Activated naive CD8-positive, alpha-beta T cell treated with anti-CD3 and anti-CD28 coated beads for 36 hours (primary cell): ENCODE measurements at places on chromosomes 5 and 9. TPM values are rescaled to one million over a fixed set of nuclear protein-coding genes. Genes with fewer than 3 reads are reported as not detected.

GRCh38 chr9:105157171-105157583 lies 87.3 kb upstream of the SLC44A1 start:
- H3K4me1 ChIP-seq, result peaks cover 6% of the 10 kb centered on the region
- H3K27me3 ChIP-seq, result peaks cover 3% of the 10 kb centered on the region
- no peaks in the 10 kb centered on the region for H3K36me3 ChIP-seq
- no peak overlapping the region for H3K27ac ChIP-seq

- peaks cover 58% of the 10 kb centered on the region for H3K4me1 ChIP-seq
- no peak overlapping the region for H3K27ac ChIP-seq
- H3K27me3 ChIP-seq, result no peaks in the 10 kb centered on the region
- no peak overlapping the region for H3K4me3 ChIP-seq
- no peak for DNase-seq
These were observed 4.5 kb upstream of the OTULIN start for GRCh38 chr5:14659821-14660607.

DNA sequence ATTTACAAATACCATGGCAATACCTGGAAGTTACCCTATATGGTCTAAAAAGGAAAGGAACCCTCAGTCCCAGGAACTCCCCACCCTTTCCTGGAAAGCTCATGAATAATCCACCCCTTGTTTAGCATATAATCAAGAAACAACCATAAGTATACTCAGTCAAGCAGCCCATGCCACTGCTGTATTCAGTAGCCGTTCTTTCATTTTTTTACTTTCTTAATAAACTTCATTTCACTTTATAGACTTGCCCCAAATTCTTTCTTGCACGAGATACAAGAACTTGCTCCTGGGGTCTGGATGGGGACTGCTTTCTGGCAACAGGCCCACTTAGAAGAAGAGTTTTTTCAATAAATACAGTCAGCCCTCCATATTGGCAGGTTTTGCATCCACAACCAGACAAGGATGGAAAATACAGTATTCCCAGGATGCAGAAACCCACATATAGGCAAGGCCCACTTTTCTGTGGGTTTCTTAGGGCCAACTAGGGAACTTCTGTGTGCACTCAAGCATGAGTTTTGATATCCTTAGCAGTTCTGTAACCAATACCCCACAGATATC lies 2.8 kb upstream of the TBCA start:
- no peak overlapping the region for H3K4me3 ChIP-seq
- DNase-seq, result no peak
- H3K4me1 ChIP-seq, result peaks cover 34% of the 10 kb centered on the region
- peaks cover 15% of the 10 kb centered on the region for H3K36me3 ChIP-seq

GRCh38 chr9:21160178-21160577 lies 6.3 kb downstream of the IFNA21 start:
- no peaks in the 10 kb centered on the region for H3K36me3 ChIP-seq
- H3K4me1 ChIP-seq, result peaks cover 24% of the 10 kb centered on the region
- peak; percentile 21 for DNase-seq
- peak overlapping the region; percentile 18 for H3K4me3 ChIP-seq

- H3K4me3 ChIP-seq, result no peak overlapping the region
- H3K4me1 ChIP-seq, result no peaks in the 10 kb centered on the region
- no peaks in the 10 kb centered on the region for H3K36me3 ChIP-seq
- H3K27me3 ChIP-seq, result no peaks in the 10 kb centered on the region
- DNase-seq, result no peak
These were observed 86.8 kb upstream of the CDH6 start for GRCh38 chr5:31106691-31107090.

DNA sequence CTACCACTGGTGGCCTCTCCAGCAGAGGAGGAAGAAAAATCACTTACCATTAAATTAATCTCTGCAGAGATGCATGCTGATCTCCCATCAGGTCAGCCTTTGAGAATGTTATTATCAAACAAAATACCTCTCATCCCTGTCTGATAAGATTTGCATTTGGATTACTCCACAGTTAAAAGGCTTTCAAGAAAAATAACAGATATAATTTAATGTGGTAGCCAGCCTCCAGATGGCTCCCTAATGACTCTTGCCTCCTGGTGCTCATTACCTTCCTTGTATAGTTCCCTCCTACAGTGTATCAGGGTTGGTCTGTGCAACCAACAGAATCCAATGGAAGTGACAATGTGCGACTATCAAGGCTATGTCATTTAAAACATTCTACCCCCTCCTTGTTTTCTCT lies 63.6 kb upstream of the TNPO1 start:
- no peak overlapping the region for H3K4me3 ChIP-seq
- no peak for DNase-seq
- no peaks in the 10 kb centered on the region for H3K4me1 ChIP-seq
- H3K27me3 ChIP-seq, result peaks cover 7% of the 10 kb centered on the region
- no peak overlapping the region for H3K27ac ChIP-seq

- H3K36me3 ChIP-seq, result peaks cover 34% of the 10 kb centered on the region
- peak overlapping the region; percentile 85 for H3K4me3 ChIP-seq
- DNase-seq, result no peak
- peaks cover 33% of the 10 kb centered on the region for H3K4me1 ChIP-seq
- peak overlapping the region; percentile 85 for H3K27ac ChIP-seq
These were observed 326 bp downstream of the RIGI start for GRCh38 chr9:32525709-32526030.

- no peak for DNase-seq
- H3K36me3 ChIP-seq, result peaks cover 5% of the 10 kb centered on the region
- no peak overlapping the region for H3K4me3 ChIP-seq
- H3K27ac ChIP-seq, result no peak overlapping the region
- H3K4me1 ChIP-seq, result no peaks in the 10 kb centered on the region
- H3K27me3 ChIP-seq, result no peaks in the 10 kb centered on the region
These were observed 34.7 kb upstream of the ICE1 start for GRCh38 chr5:5387777-5388176.

DNA sequence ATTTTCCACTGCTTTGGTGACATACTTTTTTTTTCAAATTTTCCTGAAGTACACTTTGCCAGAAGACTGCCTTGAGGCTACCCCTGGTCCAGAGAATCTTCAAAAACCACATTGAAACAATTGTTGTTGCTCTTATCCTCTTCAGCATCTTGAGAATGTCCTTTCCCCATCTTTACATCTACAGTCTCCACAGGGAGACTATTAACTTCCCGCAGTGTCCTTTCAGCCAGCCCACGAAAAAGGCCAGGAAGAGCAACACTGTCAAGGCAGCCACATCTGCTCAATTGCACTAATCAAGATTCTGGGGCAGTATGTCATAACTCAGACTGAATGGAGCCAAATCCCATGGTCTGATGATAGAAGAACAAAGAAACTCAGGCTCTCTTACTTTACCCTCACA lies 148.3 kb downstream of the ENC1 start:
- H3K27me3 ChIP-seq, result peaks cover 3% of the 10 kb centered on the region
- no peaks in the 10 kb centered on the region for H3K4me1 ChIP-seq
- no peak overlapping the region for H3K27ac ChIP-seq
- no peaks in the 10 kb centered on the region for H3K36me3 ChIP-seq
- DNase-seq, result no peak

DNA sequence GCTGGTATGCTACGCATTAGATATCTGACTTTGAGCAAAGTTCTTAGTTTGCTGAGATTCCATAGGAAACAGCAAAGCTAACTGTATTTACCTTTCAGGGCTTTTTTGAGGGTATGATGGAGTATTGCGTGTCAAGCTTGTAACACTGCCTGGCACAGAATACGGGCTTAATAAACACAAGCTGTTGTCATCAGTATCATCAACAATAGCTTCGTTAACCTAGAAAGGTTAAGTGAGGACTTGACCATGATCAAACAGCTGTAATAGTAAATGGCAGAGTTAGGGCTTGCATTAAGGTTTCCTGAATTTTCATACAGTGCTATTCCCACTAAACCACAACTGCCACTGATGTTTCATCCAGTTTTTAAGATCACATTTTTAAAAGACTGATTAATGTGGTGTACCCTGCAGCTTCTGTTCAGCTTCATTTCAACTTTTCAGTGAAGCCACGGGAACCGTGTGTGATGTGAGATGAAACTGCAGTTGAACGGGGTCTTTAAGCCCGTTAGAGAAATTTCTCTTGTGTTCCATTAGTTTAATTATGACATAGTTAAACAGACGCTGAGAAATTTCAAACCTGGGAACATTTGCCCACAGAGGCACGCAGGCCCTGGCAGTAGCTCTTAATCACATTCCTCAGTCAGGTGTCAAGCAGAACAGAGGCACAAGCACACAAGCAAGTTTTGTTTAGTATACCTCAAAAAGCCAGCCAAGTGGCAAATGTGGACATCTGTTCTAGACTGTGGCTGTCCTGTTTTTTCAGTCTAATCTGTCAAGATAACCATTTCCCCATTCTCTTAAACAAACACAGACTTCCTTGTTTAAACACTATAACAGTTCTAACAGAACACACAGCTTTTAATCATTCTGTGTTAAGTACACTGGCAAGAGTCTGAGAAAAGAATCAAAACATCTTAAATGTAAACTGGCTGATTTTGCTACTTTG lies 147.1 kb downstream of the ZNF608 start:
- H3K4me3 ChIP-seq, result no peak overlapping the region
- no peak for DNase-seq
- H3K27ac ChIP-seq, result no peak overlapping the region
- H3K36me3 ChIP-seq, result no peaks in the 10 kb centered on the region
- no peaks in the 10 kb centered on the region for H3K4me1 ChIP-seq

- no peaks in the 10 kb centered on the region for H3K27me3 ChIP-seq
- no peak overlapping the region for H3K4me3 ChIP-seq
- no peak overlapping the region for H3K27ac ChIP-seq
- peaks cover 7% of the 10 kb centered on the region for H3K4me1 ChIP-seq
- H3K36me3 ChIP-seq, result no peaks in the 10 kb centered on the region
These were observed 65.9 kb upstream of the GNAQ start for GRCh38 chr9:78097541-78097940.

DNA sequence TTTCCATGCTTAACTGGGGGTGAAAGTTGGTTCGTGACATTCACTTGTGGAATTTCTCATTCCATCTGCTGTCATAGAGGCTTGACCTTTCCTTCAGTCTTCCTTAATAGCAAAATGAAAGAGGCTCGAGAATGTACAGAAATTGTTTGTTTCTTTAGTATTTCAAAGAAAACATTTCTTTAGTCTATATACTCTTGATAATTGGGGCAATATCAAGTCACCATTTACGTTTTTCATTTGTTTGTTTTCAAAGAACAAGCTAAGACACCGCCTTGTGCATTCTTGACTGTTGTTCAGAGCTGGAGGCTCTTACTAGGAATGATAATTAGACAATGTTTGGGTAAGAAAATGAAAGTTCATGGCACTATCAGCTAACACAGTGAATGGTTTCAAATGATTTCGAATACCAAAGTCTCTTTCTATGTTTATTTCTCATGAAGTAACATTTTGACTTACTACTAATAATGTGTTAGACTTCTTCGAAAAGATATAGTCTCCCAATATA lies 835.4 kb downstream of the SEMA5A start:
- H3K36me3 ChIP-seq, result no peaks in the 10 kb centered on the region
- H3K4me3 ChIP-seq, result no peak overlapping the region
- no peaks in the 10 kb centered on the region for H3K4me1 ChIP-seq
- H3K27me3 ChIP-seq, result no peaks in the 10 kb centered on the region

Gene ANKRD18B
- 0.14 TPM for total RNA-seq

Gene RFESD
- total RNA-seq, result 6.2 TPM

Gene IQGAP2
- 30.6 TPM for total RNA-seq

Gene NAIP
- 1.1 TPM for total RNA-seq
